ENCODE measurements at places on chromosomes 11 and 22.

GRCh38 chr11:126058105-126058874 lies 4.4 kb downstream of the CDON start:
- no peak for DNase-seq

GRCh38 chr22:21681566-21682370 lies 16.0 kb downstream of the PPIL2 start:
- DNase-seq: no peak

DNA sequence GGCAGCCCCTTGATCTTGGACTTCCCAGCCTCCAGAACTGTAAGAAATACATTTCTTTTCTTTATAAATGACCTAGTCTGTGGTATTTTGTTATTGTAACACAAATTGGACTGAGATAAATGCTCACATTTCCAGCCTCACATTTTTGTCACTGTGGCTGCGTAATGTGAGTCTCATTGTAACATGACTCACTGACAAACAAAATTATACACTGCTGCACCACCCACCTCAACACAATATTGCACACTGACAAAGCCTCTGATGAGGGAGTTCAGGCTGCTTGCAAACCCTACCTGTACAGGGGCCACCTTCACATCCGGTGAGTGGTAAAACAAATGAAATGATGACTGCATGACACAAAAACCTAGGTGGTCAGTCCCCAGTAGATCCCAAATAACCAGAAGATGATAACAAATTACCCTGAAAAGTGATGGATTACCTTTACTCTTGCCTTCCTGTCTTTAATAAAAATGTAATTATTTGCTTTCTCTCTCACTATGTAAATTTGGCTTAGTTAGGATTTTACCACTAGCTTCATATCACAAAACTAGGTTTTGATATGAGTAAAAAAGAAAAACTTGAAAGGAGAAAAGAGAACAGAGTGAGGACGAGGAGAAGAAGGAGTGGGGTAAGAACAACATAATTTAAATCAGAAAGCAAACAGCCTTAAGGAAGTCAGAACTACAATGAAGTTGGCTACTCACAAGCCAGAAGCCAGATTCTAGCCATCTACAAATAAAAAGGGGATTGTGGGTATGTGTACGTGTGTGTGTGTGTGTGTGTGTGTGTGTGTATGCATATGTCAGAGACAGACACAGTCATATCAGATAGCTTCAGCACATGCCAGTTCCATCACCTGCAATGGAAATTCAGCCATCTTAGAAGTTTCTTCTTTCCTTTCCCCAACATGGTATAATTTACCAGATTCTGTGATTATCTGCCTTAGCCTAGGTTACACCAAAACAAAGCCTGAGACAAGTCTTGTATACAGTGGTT lies 53.4 kb upstream of the SESN3 start:
- DNase-seq: no peak

DNA sequence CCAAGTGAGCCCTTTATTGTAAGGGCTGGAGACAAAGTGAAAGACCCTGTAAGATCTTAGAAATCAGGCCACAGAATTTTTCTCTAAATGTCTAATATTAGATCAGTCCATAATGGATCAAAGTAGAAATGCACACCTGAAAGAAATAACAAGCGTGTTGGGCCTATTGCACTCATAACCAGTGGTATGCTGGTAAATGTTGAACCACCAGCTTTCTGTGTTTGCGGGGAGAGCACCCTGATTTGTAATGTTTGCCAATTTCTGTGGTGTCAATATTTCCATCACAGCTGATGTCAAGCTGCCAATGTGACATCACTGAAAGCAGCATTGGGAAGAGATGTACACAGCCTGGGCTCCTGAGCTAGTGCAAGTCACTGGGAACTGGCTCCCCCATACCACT lies 46.2 kb downstream of the ENDOD1 start:
- DNase-seq: no peak

DNA sequence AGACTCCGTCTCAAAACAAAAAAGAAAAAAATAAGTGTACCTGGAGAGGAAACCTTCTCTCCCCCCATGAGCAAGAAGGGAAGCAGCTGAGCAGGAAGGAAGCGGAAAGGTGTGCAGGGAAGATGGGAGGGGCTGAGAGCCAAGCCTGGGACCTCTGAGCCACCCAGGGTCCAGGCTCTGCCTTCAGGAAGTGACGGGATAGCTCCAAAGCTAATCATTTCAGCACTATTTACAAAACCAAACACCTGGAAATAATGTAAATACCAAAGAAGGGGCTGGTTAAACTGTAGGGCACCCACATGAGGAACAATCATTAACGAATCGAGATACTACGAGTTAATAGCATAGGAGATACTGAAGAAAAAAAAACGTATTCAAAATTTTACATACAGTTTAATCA lies 27.9 kb downstream of the ARRB1 start:
- no peak for DNase-seq

- no peak for DNase-seq
Measured at GRCh38 chr11:46034041-46034440, 87.2 kb downstream of the PHF21A start.

DNA sequence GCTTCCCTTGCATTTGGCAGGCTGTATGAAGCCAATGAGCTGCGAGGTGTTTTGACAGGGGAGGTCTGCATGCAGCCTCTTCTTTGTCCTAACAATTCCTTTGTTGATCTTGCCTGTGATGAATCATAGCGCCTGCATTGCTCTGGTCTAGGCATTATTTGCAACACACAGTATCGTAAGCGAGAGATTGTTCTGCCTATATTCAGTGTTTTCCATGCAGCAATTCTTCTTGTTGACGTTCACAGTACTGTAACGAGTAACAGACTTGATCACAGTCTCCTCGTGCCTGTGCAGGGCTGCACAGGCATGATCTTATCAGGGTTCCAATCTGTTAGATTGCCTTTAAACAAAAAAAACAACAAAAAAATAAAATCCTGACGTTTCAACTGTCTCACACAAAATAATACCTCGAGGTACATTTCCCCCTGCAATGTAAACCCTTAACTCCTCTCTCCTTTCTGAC lies 13.9 kb upstream of the ADSL start:
- no peak for DNase-seq

DNA sequence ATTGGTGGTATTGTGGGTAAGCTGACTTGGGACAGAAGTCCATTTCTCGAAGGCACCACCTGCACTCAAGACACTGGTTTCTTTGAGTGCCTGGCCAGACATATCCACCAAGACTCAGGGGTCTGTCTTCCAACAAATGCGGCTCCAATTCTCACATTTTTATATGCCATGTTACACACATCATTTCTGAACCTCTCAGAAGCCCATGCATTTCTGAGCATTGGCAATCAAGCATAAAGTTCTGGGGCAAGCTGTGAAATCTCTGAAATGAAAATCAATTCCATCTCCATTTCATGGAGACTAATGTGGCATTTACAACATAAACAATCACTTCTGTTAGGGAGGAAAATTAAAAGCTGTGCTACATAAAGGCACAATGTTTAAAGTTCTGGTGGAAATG lies 243.7 kb downstream of the KIRREL3 start:
- DNase-seq: no peak

GRCh38 chr22:47152236-47152635 lies 389.8 kb downstream of the TBC1D22A start:
- DNase-seq: no peak

DNA sequence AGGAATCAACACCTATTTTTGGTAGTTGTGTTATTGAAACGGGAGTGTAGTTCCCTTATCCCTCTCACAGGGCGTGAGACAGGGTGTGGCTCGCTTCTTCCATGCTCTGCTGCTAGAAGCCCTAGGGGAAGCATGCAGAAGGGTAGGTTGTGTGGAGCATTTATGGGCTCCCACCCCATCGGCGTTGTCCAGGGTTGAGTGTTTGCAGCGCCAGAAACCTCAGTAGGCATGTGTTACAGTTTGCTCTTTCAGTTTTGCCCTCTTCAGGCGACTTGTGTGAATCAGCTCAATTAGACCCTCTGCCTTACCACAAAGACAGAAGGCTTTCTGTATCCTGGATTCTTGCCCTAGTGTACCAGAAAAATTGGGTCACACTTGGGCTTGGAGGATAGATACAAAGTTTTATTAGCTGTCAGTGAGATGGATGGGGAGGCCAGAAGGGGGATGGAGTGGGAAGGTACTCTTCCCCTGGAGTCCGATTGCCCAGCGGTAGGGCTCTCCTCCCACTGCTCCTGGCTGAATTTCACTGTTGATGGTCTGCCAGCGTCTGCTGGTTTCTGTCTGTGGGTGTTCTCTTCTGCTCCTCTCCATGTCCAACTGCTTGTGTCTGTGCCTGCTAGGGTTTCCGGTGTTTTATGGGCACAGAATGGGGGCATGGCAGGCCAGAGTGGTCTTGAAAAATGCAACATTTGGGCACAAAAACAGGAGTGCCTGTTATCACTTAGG lies 358.3 kb upstream of the CTSC start:
- DNase-seq: no peak

- no peak for DNase-seq
Measured at GRCh38 chr11:2804189-2804588, 81.4 kb downstream of the CDKN1C start.

DNA sequence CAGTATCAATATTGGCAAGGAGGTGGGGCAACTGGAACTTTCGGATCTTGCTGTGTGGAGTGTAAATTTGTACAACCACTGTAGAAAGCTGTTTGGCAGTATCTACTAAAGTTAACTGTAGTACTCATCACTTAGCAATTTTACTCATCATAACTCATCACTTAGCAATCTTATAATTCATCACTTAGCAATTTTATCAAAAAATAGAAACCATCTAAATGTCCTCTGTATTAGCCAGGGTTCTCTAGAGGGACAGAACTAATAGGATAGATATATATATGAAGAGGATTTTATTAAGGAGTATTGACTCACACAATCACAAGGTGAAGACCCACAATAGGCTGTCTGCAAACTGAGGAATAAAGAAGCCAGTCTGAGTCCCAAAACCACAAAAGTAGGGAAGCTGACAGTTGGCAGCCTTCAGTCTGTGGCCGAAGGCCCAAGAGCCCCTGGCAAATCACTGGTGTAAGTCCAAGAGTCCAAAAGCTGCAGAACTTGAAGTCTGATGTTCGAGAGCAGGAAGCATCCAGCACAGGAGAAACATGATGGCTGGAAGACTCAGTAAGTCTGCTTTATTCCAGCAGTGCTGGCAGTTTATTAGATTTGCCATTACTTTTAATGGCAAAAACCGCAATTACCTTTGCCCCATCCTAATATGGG lies 92.9 kb upstream of the USP47 start:
- no peak for DNase-seq

All from stimulated activated CD4-positive, alpha-beta T cell treated with anti-CD3 and anti-CD28 coated beads, Interleukin-1b, Interleukin-23, amount 100 ng/mL, for 24 hours (primary cell).